ENCODE measurements at places on chromosomes 2 and 18.

GRCh38 chr2:69565431-69565839 is 78.1 kb downstream of the AAK1 start:
- peak; percentile 70 for DNase-seq

DNA sequence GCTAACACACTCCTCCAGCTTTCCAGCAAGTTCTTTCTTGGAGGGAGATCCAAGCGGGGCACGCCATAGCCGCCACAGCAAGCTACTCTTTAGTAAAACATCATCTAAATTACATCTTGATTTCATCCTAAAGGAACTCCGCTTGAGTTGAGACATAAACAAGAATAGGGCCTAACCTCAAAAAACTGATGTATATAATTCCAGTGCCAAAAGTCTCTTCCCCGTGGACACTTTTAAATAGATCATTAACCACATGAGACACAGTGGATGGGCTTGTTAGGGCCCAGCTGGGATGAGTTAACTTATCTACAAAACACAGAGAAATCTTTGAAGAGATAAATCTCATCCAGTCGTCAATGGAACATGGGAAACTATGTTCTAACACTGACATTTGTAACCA is 20.8 kb upstream of the MLPH start:
- DNase-seq: no peak

DNA sequence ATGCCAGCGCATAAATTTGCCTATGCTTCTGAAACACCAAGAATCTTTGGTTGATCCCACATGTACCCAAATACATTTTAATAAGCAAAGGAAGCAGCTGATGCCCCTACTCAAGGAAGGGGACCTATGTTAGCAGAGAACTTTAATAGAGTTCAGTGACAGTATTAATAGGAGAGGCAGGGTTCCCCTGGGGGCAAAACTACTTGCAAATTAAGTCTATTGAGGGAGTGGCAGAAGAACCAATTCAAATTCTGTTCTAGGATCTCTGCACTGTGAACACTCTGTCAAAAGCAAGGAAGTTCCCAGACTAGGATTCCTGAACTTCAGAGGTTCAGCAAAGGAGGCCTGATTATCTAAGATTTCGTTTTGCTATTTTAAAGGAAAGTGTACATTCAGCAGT is 47.5 kb downstream of the EPB41L3 start:
- no peak for DNase-seq

- DNase-seq: no peak
These were observed 205.5 kb upstream of the SP5 start for GRCh38 chr2:170509452-170510193.

DNA sequence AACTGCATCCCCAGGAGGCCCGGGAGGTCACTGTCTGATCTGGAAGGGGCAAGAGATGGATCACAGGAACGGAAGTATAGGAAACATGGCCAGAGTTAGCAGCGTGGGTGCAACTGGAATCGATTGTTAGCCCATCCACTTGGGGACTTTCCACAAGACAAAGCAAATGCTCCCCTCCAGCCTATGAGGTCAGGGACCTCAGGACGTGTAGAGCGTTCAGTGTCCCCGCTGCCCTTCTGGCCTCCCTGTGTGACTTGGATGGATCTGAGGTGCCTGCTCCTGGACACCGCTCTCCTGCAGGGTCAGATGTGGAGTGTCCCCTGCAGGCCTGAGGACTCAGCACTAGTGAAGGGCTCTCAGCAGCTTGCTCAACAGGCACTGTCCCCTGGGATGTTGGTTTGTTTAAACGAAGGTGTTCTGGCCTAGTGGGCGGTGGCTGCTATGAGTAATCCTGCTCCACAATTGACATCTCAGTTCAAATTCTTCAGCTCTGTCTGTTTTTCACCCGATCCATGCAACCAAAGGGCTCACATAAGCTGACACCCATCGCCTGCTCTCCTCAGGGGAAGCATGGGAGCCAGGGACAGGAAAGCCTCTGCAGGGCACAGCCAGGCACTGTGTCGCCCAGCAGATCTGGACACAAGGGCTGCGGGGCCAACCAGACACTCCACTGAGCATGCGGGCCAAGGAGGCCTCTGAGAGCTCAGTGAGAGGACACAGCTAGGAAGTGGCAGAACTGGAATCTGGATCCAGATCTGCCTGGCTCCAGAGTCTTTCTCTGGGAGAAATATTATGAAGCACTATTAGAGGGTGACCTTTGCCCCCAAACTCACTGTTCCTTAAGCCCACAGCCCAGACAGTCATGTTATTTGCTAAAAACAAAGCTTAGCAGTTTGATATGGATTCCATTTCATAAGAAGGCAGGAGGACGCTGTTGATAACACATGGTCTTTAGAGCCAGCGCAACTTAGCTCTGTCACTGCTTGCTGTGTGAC is 78.5 kb downstream of the RHOB start:
- DNase-seq: no peak

DNA sequence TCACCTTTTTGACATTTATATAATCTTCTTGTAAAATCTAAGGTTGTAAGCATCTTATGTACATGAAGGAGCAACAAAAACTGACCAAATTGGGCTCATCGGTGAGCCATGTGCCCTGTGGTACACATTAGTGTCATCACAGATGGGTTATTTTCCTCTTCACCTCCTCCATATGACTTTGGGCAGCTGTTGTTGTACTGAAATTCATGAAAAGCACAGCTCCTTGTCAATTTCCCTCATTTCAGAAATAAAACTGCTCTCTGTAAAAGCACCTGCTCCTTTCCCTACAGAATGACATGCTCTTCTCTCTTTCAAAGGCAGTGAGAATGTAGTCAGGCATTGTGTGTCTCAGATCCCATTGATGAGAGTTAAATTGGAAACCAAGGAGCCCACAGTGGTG is 42.0 kb downstream of the DTNA start:
- no peak for DNase-seq

DNA sequence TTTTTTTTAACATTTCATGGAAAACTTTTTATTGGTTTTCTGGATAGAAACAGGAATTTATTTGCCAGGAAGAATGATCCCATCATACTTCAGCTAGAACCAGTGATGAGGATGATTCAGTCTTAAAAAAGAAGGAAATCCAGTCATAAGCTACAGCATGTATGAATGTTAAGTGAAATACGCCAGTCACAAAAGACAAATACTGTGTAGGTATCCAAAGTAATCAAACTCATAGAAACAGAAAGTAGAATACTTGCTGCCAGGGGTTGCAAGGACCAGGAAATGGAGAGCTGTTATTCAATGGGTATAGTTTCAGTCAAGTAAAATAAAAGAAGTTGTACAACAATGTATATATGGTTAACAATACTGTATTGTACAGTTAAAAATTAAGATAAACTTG is 21.3 kb downstream of the PSME4 start:
- no peak for DNase-seq

DNA sequence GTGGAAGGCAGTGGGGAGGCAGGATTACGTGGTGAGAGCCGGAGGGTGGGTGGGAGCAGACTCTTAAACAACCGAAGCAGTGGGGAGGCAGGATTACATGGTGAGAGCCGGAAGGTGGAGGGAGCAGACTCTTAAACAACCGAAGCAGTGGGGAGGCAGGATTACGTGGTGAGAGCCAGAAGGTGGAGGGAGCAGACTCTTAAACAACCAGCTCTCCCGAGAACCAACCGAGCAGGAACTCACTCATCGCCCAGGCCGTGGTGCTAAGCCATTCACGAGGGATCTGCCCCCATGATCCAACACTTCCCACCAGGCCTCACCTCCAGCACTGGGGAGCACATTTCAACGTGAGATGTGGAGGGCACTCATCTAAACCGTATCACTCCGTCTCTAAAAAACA is 87.7 kb downstream of the RTP5 start:
- DNase-seq: no peak

GRCh38 chr2:42183775-42184174 is 14.6 kb downstream of the EML4 start:
- DNase-seq: no peak

DNA sequence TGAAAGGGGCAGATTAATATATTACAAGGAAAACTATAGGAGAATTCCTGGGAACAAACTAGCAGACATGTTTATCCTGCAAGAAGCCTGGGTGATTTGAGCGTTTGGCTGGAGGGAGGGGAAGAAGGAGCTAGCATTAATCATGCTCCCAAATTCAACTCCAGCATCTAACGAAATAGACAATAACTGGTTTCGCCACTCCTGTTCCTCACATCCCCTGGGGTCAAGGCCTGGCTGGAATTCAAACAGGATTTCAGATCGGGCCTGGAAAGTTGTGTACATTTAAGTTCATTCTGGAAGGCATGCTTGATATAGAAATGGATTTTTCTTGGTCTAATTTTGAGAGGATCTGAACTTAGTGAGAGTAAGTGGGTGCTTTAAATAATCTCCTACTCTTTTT is 126.1 kb upstream of the CTAGE1 start:
- no peak for DNase-seq

DNA sequence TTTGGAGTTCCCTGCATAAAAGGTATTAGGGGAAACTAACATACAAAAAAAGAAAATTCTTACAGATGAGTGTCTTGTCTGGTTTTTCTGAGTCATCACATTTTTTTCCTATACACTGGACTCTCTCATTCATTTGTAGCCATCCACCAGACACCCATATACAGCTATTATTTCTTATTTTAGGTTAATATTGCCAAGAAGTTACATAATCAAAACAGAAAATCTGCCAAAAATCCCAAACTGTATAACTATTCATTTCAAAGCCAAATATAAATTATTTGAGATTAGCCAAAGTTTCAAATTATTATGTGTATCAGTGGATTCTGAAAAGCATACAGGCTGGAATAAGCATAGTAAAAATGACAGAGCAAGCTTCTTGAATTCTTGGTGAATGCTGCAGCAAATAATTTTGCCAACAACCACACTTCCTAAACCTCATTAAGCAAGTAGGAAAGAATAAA is 191.2 kb downstream of the NCKAP5 start:
- no peak for DNase-seq

DNA sequence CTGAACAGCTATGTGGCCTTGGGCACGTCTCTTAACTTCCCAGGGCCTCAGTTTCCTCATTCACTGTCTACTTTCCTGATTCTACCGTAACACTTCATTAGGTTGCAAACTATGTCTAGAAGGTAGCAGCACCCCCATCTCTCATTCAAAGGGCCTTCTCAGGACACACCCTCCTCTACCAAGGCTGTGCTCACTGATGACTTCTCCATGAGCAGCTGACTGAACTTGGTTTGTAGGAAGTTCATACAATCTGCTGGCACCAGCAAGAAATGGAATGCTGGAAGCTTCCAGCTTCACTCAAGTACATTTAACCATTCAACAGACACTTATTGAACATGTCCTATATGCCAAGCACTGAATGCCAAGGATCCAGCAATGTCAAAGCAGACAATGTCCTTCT is 250.8 kb upstream of the CTAGE1 start:
- DNase-seq: no peak

GRCh38 chr2:58186501-58186900 is 54.6 kb downstream of the FANCL start:
- DNase-seq: no peak

DNA sequence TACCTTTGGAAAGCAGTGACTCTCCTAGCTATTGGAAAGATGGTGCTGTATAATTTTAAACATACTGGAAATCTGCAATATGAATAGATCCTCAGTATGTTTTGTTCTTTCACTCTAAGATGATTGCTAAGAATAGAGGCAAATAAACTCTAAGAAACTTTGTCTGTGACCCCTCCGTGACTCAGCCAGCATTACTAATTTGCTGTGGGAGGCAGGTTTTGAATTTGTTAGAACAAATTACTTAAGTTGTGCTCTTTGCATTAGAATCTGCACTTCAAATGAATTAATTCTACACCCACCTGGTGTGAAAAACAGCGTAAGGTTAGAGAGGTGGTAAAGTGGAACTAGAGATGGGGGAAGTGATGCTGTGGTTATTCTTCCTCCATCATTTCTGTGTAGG is 142.2 kb downstream of the RAPGEF4 start:
- DNase-seq: no peak

DNA sequence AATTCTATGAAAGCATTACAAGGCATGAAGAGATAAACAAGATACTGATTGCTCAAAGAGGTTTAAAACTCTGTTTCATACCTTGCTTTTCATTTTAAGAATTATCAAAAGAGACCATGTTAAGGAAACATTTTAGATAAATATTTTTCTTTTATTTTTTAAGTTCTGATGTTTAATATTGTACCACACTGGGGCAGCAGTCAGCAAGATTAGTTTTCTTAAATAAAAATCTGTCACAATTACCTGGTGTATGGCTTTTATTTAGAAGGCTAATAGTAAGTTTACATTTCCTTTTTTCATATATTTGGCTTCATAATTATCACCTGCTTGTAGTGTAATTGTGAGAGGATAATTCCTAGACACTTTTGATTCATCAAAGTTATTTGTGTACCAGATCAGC is 46.4 kb downstream of the ZNF804A start:
- DNase-seq: no peak

- no peak for DNase-seq
These were observed 82.8 kb downstream of the LOXHD1 start for GRCh38 chr18:46574000-46574742.

GRCh38 chr2:150209746-150210145 is 277.7 kb downstream of the RND3 start:
- DNase-seq: no peak

DNA sequence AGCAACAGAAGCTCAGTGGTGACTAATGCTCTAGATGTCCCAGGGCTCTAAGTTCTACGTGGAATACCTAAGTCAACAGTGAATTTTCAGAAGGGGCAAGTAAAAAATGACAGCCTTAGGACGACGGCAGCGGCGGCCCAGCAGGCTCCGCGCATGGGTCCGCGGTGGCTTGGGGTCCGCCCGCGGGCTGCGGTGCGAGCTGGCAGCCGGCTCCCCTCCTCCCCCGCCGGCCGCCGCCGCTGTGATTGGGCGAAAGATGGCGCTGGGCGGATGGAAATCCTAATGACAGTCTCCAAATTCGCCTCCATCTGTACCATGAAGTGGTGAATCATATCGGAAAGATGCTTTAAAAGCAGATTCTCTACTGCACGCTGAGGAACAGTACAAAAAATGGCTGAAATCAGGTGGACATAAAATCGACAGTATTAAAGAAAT is 74.7 kb downstream of the HNRNPLL start:
- peak; percentile 68 for DNase-seq

All from A549 (cell line).